ENCODE measurements at places on chromosomes 6 and 20.

GRCh38 chr6:20661721-20662120 lies 127.5 kb downstream of the CDKAL1 start:
- no peak for DNase-seq

DNA sequence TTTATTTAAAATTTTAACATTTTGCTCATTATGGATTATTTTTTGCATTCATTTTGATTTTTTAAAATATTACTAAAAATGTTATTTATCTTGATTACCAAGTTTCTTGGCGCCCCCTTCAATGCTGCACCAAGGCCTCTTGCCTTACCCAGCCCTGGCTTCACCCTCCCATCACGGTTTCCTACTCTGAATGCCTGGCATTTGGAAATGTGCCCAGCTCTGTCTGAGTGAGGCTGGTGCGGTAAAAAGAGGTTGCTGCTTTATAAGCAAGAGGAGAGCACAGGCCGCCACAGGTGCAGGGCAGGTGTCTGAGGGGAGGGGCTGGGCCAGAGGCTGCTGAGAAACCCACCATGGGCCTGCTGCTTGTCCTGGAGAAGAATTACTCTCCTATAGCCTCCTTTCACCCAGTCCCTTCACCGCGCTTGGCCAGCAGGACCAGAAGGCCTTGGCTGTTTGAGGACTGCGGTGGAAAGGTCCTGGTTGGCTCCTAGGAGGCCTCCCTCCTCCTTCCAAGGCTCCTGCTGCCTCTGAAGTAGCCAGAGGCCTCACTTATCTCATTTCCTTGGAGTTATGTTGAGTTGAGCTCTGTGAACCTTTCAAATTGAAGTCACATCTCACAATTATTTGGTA lies 62.6 kb downstream of the BANF2 start:
- DNase-seq = no peak

DNA sequence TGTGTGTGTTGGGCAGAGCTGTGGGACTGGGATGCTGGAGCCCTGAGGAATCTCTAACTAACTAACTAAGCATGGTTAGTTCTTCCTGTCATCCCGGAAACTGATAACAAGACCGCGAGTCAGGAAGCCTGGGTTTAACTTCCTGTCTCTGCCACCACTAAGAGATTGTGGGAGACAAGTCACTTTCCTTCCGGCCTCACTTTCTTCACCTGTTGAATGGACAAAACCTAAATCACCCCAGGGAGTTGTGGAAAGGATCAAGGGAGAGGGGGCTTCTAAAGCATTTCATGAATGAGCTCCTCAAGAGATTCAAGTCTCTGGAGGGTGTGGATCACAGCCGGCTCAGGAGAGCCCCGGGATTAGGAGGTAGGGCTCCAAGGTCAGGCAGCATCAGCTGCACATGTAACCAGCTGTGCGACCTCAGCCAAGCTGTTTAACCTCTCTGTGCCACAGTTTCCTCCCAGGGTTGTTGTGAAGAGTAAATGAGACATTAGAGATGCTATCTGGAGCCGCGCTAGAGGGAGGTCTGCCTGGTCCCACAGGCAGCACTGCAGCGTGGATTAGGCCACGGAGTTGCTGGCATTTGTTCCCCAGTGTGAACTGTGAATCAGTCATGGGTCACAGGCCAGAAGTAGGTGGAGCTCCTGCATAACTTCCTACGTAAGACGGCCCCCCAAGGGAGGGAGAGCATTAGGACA lies 105.1 kb downstream of the TOX2 start:
- DNase-seq = no peak

GRCh38 chr20:8783734-8784133 lies 285.2 kb upstream of the PLCB4 start:
- no peak for DNase-seq

- no peak for DNase-seq
Observed at GRCh38 chr6:7296602-7297001, 16.4 kb downstream of the SSR1 start.

GRCh38 chr20:15570156-15570555 lies 1003.1 kb downstream of the KIF16B start:
- no peak for DNase-seq

GRCh38 chr6:111259089-111259831 lies 172.0 kb downstream of the SLC16A10 start:
- peak; percentile 98 for DNase-seq

DNA sequence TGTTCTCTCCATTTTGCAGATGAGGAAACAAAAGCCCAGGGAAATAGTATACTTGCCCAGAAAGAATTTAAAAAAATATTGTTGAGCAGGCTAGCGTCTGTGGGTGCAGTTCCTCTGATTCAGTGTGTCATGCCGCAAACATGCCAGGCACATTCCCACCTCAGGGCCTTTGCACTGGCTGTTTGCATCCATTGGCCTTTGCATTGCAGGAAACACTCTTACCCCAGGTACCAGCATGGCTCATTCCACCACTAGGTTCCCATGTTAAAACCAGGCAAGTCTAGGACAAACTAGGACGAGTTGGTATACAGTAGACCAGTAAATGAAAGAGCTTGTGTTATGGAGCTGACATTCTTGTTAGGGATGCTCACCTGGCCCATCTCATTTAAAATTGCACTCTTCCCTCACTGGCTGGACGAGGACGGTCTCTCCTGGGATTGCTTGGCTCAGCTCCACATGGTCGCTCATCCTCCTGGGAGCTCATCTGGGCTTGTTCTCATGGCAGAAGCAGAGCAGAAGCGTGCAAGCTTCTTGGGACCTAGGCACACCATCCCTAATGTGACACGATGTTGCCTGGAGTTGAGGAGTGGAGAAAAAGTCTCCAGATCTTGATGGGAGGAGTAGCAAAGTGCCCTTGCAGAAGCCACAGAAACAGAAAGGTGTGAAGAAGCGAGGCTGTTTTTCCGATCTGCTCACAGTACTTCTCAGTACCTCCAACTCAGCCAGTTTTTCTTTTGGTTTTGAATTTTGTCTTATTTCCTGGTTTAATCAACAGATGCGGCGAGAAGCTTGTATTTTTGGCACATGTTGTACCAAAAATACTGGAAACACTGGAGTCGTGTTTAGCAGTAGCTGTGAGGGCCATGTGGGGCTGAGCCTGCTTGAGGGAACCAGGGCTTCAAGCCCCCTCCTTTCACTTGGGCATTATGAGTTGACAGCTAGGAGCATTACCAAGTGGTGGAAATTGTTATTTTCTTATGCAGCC lies 13.9 kb downstream of the ZNF831 start:
- DNase-seq = no peak

GRCh38 chr6:116586738-116587137 lies 15.4 kb downstream of the RWDD1 start:
- no peak for DNase-seq

- no peak for DNase-seq
Observed at GRCh38 chr20:1185790-1186334, 1.1 kb upstream of the TMEM74B start.

GRCh38 chr20:63483834-63484233 lies 11.4 kb upstream of the KCNQ2 start:
- DNase-seq = no peak

DNA sequence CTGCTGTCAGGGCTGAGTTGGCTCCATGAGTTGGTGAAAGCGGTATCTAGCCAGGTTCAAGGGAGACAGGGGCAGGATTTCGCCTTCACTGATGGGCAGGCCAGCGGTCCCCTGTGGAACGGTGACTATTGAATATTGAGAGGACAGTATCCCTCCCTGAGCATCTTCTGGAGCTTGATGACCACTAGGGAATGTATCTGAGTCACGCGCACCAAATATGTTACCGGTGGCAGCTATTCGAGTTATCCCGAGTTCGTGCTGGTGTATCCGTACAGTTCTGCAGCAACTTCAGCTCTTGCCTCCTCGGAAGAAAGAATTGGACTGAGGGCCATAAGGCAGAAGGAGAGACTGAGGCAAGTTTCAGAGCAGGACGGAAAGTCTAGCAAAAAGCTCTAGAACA lies 24.8 kb downstream of the MTHFD1L start:
- DNase-seq = no peak

All from activated naive CD4-positive, alpha-beta T cell (primary cell).